ENCODE measurements at places on chromosomes 1 and 21.

DNA sequence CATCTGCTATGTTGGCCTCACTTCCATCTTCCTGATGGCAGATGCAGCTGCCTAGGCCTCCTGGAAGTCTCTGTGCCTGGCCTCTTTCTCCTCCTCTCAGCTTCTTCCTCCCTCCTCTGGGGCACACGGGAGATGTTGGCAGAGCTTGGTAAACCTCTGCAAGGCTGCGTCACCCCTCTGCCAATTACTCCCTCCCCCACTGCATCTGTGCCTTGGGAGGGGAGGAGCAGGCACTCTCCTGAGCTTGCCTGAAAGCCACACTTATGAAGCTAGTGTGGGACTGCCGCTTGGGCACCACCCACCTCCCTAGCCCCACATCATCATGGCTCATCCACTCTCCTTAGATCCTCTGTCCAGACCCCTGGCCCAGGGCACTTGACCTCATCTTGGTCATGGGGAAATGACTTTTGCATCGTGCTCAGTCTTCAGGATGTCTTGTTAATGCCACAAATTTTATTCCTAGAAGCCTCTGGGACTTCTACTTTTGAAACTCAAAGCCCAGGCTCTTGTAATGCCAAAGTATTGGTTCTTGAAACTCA, 7.3 kb upstream of the TMEM51 start:
- no peak for DNase-seq

- DNase-seq = no peak
Measured at GRCh38 chr1:210828996-210829596, 304.9 kb downstream of the KCNH1 start.

DNA sequence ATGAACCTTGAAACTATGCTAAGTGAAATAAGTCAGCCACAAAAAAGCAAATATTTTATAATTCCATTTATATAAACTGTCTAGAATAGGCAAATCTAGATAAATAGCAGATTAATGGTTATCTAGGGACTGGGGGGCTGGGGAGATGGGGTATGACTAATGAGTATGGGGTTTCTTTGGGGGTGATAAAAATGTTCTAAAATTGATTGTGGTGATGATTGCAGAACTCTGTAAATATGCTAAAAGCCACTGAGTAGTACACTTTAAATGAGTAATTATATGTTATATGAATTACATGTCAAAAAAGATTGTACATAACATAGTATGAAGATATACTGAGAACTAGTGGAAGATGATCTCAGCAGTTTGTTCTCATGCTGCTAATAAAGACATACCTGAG, 675.0 kb downstream of the KIF26B start:
- no peak for DNase-seq

GRCh38 chr1:212922016-212922415, 28.3 kb upstream of the VASH2 start:
- DNase-seq = no peak

GRCh38 chr1:97674517-97674916, 246.3 kb downstream of the DPYD start:
- DNase-seq = no peak

All from stimulated activated CD8-positive, alpha-beta memory T cell treated with anti-CD3 and anti-CD28 coated beads, Interleukin-15, amount 100 ng/mL, for 4 hours (primary cell).